ENCODE measurements at places on chromosomes 6 and 20. TPM values are rescaled to one million over a fixed set of nuclear protein-coding genes. Genes with fewer than 3 reads are reported as not detected.

GRCh38 chr6:46407246-46407645 lies 84.0 kb downstream of the RCAN2 start:
- DNase-seq = no peak

GRCh38 chr6:49909563-49909962 lies 43.2 kb upstream of the CRISP1 start:
- DNase-seq = no peak

GRCh38 chr20:23151008-23151703 lies 65.0 kb upstream of the CD93 start:
- DNase-seq = no peak

- peak; percentile 66 for DNase-seq
These were observed 96.4 kb downstream of the BANF2 start for GRCh38 chr20:17796091-17796563.

Gene PNISR
- total RNA-seq = 107 TPM

All from uterus (tissue), 4 donors.